ENCODE measurements at places on chromosomes 11 and 22.

GRCh38 chr11:116333001-116333535 lies 439.7 kb downstream of the BUD13 start:
- H3K4me3 ChIP-seq, result no peak overlapping the region
- H3K27ac ChIP-seq, result no peak overlapping the region
- peaks cover 3% of the 10 kb centered on the region for H3K27me3 ChIP-seq
- H3K36me3 ChIP-seq, result no peaks in the 10 kb centered on the region

GRCh38 chr11:43706631-43707030 lies 26.1 kb downstream of the HSD17B12 start:
- no peaks in the 10 kb centered on the region for H3K4me1 ChIP-seq
- no peak for DNase-seq
- no peaks in the 10 kb centered on the region for H3K27me3 ChIP-seq
- peaks cover 29% of the 10 kb centered on the region for H3K36me3 ChIP-seq

GRCh38 chr22:26610072-26610958 lies 7.5 kb downstream of the CRYBB1 start:
- peak overlapping the region; percentile 39 for H3K4me3 ChIP-seq
- H3K27ac ChIP-seq, result peak overlapping the region; percentile 84
- H3K36me3 ChIP-seq, result no peaks in the 10 kb centered on the region
- peak; percentile 61 for DNase-seq
- H3K4me1 ChIP-seq, result peaks cover 32% of the 10 kb centered on the region

- H3K4me3 ChIP-seq, result peak overlapping the region; percentile 98
- H3K4me1 ChIP-seq, result peaks cover 44% of the 10 kb centered on the region
- peaks cover 20% of the 10 kb centered on the region for H3K36me3 ChIP-seq
- peak overlapping the region; percentile 91 for H3K27ac ChIP-seq
- DNase-seq, result peak; percentile 74
Measured at GRCh38 chr22:19855504-19856409, 1.1 kb upstream of the GNB1L start.

DNA sequence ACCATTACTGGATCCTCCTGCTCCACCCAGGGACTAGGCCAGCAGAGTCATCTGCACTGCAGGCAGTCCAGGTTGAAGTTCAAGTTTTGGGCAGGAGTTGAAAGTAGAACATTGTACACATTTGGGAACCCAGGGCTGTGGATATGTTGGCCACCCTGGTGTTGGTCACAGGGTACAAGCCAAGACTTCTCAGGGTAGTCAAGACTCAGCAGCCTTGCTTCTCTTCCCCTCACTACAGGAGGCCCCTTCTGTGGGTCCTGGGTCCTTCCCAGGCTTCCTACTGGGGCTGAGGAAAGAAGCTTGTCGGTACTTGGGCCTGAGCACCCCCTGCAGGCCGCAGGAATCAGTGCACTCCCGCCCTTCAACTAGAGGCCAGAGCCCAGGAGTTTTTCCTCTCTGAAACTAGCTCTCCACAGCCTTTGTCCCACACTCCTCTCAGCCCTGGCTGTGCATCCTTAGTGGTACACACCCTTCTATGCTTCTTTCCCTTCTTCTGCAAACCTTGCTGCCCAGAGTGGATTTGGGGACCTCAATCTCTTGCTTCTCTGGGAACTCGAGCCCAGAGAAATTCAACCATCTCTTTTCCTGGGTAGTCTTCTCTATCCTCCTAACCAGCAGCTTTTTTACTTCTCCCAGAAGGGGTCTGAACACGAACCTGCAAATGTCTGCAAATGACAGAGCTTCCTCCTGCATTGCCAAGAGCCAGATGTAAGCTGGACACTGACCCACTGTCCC lies 2.6 kb upstream of the HPX start:
- no peaks in the 10 kb centered on the region for H3K36me3 ChIP-seq
- no peaks in the 10 kb centered on the region for H3K4me1 ChIP-seq
- H3K27me3 ChIP-seq, result no peaks in the 10 kb centered on the region

DNA sequence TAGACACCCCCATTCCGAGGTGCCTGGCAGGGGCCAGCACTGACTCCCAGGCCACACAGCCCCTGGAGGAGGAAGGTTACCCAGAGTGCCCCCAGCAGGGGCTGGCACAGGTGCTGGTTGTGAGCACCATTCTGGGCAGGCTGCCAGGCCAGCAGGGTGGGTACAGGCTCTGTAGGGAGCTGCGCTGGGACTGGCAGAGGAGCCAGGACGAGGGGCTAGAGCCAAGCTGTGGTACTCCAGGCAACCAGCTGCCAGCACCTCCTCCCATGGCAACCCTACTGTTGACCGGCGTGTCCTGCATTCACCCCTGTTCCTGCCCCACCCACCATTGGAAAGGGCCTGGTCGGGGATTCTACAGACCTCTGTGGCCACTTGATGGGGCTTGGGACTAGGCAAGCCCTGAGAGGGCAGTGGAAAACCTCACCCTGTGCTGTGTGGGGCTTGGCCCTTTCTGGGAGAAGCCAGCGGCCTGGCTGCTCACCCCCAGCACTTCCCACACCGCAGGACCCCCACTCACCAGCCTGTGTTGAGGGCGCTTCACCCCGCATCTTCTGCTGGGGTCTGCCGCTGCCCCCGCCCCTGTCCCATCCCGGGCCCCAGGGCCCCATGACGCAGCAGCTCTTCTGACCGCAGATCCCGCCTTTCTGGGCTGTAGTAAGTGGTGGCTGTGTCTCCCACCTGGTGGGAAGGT lies 1.9 kb downstream of the CLDN5 start:
- H3K4me1 ChIP-seq, result peaks cover 10% of the 10 kb centered on the region
- H3K27ac ChIP-seq, result no peak overlapping the region
- H3K27me3 ChIP-seq, result peaks cover 28% of the 10 kb centered on the region
- H3K4me3 ChIP-seq, result no peak overlapping the region
- DNase-seq, result no peak

DNA sequence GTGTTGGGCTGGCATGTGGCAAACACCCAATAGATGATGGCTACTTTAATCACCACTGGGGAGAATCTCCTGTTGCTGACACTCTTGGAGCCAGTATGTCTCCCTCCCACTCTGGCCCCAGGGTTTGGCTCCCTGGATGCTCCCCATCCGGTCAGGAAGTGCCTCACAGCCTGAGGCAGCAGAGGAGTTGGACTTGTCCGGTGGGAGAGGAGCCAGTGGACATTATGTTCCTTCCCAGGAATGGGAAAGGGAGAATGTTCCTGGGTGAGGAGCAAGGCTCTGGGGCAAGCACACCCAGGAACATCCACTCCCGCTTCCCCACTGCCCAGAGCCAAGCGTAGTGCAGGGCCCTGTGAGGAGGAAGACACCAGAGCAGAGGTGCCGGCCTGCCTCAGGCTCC lies 84.6 kb upstream of the NAV2 start:
- no peak overlapping the region for H3K4me3 ChIP-seq
- DNase-seq, result no peak
- peaks cover 7% of the 10 kb centered on the region for H3K27me3 ChIP-seq
- H3K36me3 ChIP-seq, result no peaks in the 10 kb centered on the region

- peak overlapping the region; percentile 73 for H3K4me3 ChIP-seq
- DNase-seq, result peak; percentile 86
- H3K27me3 ChIP-seq, result peaks cover 36% of the 10 kb centered on the region
Measured at GRCh38 chr11:44727373-44728287, 868 bp downstream of the TSPAN18 start.

GRCh38 chr22:49233507-49234100 lies 594.1 kb downstream of the BRD1 start:
- no peaks in the 10 kb centered on the region for H3K36me3 ChIP-seq
- H3K4me3 ChIP-seq, result no peak overlapping the region
- DNase-seq, result no peak
- H3K27ac ChIP-seq, result no peak overlapping the region

GRCh38 chr11:133506551-133507094 lies 25.7 kb downstream of the OPCML start:
- no peaks in the 10 kb centered on the region for H3K36me3 ChIP-seq
- no peak overlapping the region for H3K4me3 ChIP-seq
- H3K27me3 ChIP-seq, result no peaks in the 10 kb centered on the region
- H3K4me1 ChIP-seq, result no peaks in the 10 kb centered on the region
- no peak for DNase-seq
- no peak overlapping the region for H3K27ac ChIP-seq

DNA sequence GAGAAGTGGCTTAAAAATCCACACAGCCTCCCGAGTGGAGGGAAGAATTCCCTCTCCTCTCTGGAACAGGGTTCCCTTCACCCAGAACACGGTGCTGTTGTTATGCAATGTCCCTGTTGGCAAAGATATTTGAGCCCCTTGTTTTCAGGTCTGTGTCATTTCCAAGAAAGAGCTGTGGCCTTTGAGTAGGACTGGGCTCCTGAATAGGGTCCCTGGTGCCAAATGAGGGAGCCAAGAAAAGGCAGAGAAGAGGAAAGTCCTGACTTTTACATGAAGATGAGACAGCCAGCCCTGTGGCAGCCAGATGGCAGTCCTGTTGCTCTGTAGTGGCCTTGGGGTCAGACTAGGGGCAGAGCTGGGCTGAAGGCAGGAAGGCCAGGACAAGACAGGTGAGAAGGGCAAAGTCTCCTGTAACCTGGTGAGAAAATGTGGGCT lies 51.2 kb upstream of the ELF5 start:
- no peaks in the 10 kb centered on the region for H3K4me1 ChIP-seq
- H3K36me3 ChIP-seq, result no peaks in the 10 kb centered on the region
- no peak for DNase-seq

DNA sequence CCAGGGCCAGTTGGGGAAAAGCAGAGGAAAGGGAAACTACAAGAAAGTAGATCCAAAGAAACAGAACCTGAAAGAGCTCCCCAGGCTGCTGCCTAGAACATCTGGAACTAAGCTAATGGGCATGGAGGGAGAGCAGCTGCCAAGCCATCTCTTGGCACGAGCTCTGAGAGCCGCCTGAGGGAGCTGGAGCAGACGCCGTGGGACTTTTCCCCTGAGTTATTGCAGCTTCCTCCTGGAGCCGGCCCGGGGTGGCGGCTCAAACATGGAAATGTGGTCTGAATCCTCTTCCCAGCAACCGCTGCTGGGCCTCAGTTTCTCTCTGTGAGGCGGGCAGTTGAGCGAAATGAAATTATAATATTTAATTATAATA lies 41.8 kb downstream of the LIF start:
- no peak overlapping the region for H3K4me3 ChIP-seq
- DNase-seq, result no peak

DNA sequence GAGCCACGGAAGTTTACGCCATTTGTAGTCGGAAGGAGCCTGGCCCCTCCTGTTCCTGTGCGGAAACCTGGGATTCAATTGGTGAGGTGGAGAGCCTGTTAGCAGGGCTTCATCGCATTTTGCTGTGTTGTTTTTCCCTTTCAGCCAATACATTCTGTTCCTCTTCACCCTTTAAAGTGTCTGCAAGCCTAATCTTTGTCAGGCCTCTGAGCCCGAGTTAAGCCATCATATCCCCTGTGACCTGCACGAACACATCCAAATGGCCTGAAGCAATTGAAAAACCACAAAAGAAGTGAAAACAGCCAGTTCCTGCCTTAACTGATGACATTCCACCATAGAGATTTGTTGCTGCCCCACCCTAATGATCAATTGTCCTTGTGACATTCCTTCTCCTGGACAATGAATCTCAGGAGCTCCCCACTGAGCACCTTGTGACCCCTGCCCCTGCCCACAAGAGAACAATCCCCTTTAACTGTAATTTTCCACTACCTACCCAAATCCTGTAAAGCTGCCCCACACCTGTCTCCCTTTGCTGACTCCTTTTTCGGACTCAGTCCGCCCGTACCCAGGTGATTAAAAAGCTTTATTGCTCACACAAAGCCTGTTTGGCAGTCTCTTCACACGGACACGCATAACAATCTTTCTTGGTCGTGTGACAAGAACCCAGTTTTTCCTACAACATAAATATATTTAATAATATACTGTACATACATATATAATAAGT lies 37.1 kb upstream of the MMP12 start:
- H3K36me3 ChIP-seq, result no peaks in the 10 kb centered on the region
- no peak for DNase-seq
- no peak overlapping the region for H3K4me3 ChIP-seq
- peaks cover 11% of the 10 kb centered on the region for H3K27me3 ChIP-seq
- no peak overlapping the region for H3K27ac ChIP-seq

GRCh38 chr11:93524173-93524536 lies 19.0 kb downstream of the SMCO4 start:
- no peaks in the 10 kb centered on the region for H3K36me3 ChIP-seq
- peaks cover 25% of the 10 kb centered on the region for H3K4me1 ChIP-seq
- H3K27me3 ChIP-seq, result no peaks in the 10 kb centered on the region
- H3K27ac ChIP-seq, result no peak overlapping the region
- DNase-seq, result no peak

- peaks cover 18% of the 10 kb centered on the region for H3K4me1 ChIP-seq
- no peak for DNase-seq
- H3K36me3 ChIP-seq, result no peaks in the 10 kb centered on the region
- H3K27me3 ChIP-seq, result no peaks in the 10 kb centered on the region
Measured at GRCh38 chr22:46366801-46367706, 31.5 kb downstream of the TRMU start.

DNA sequence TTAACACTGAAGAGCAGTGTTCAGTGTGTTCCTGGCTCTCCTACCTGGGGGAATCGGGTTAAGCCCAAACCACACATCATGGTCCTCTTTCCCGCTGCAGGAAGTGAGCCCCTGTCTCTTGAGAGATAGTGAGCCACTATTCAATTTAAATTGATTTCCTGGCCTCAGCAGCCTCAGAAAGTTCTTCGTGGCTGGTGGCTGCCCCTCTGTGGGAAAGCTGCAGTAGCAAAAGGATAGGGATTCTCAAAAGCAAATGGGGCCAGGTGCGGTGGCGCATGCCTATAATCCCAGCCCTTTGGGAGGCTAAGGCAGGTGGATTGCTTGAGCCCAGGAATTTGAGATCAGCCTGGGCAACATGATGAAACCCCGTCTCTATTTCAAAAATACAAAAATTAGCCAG lies 49.1 kb upstream of the CD5 start:
- peaks cover 48% of the 10 kb centered on the region for H3K36me3 ChIP-seq
- peaks cover 81% of the 10 kb centered on the region for H3K4me1 ChIP-seq
- no peak overlapping the region for H3K4me3 ChIP-seq
- H3K27ac ChIP-seq, result no peak overlapping the region

- H3K4me1 ChIP-seq, result peaks cover 82% of the 10 kb centered on the region
- no peak for DNase-seq
- no peak overlapping the region for H3K27ac ChIP-seq
- no peak overlapping the region for H3K4me3 ChIP-seq
- H3K36me3 ChIP-seq, result no peaks in the 10 kb centered on the region
Measured at GRCh38 chr11:34236572-34236971, 121.2 kb downstream of the ABTB2 start.

GRCh38 chr11:109086931-109087330 lies 335.1 kb upstream of the C11orf87 start:
- H3K4me1 ChIP-seq, result no peaks in the 10 kb centered on the region
- no peak for DNase-seq
- no peak overlapping the region for H3K27ac ChIP-seq

GRCh38 chr11:44178381-44178780 lies 82.9 kb downstream of the EXT2 start:
- H3K36me3 ChIP-seq, result peaks cover 9% of the 10 kb centered on the region
- H3K4me1 ChIP-seq, result no peaks in the 10 kb centered on the region
- H3K27me3 ChIP-seq, result no peaks in the 10 kb centered on the region
- H3K27ac ChIP-seq, result no peak overlapping the region

- H3K4me3 ChIP-seq, result peak overlapping the region; percentile 43
- H3K27ac ChIP-seq, result no peak overlapping the region
- no peak for DNase-seq
Measured at GRCh38 chr22:50490531-50491308, 4.1 kb downstream of the MIOX start.

DNA sequence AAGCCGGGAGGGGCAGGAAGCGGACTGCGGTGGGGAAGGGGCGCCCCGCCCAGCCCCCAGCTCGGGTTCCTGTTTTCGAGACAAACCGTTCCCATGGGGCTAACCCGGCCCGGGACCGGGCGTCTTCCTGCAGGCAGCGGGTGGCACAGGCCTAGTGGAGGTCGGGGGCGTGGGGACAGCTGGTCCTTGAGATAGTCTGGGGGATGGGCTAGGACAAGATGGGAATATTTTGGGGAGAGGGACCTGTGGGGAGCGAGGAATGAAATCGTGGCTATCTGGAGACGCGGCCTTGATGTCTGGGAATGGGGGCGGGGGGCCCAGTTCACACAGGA lies 1.2 kb upstream of the RASGRP2 start:
- H3K36me3 ChIP-seq, result no peaks in the 10 kb centered on the region
- H3K27me3 ChIP-seq, result peaks cover 7% of the 10 kb centered on the region
- DNase-seq, result peak; percentile 69
